Stimulated activated CD8-positive, alpha-beta memory T cell treated with anti-CD3 and anti-CD28 coated beads, Interleukin-15, amount 100 ng/mL, for 4 hours (primary cell): ENCODE measurements at places on chromosomes 11 and 22.

DNA sequence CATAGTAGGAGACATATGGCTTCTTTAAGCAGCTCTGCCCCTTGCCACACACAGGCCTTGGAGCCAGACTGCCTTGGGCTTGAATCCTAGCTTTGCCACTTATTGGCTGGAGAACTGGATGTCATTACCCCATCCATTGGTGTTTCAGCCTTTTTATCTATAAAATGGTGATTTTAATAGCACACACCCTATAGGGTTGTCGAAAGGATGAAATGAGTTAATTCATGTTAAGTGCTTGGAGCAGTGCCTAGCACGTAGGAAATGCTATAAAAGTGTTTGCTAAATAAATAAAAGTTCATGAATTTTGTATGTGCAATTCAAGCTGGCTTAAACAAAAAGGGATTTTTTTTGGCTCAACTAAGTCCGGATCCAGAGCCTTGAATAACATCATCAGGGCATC is 120.7 kb downstream of the TIMP3 start:
- no peak for DNase-seq

- DNase-seq, result no peak
Measured at GRCh38 chr11:8717876-8718753, 35.5 kb downstream of the RPL27A start.

- DNase-seq, result no peak
Measured at GRCh38 chr22:49281467-49282340, 546.0 kb downstream of the BRD1 start.

DNA sequence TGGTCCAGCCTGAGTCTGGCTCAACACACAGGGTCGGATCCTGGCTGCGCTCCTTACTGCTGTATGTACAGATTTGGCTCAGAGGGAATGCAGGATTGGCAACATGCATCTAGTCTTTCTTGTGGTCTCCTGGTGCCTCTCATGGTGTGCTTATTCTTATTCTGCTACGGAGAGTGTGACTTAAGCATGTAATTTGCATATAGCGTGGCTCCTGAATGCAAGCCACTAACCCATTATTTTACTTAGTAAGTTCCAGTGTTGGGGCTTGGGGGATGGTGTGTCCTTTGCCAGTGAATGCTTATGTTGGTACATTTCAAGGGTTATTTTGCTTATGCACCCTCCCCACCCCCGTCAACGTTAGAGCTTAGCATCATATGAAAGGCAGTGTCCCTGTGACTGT is 51.2 kb downstream of the PTPRJ start:
- DNase-seq, result no peak

GRCh38 chr11:16297332-16297731 is 59.0 kb downstream of the SOX6 start:
- DNase-seq, result no peak

GRCh38 chr11:32310214-32310601 is 125.1 kb downstream of the WT1 start:
- DNase-seq, result no peak

GRCh38 chr11:97158243-97158642 is 768.4 kb downstream of the JRKL start:
- no peak for DNase-seq

DNA sequence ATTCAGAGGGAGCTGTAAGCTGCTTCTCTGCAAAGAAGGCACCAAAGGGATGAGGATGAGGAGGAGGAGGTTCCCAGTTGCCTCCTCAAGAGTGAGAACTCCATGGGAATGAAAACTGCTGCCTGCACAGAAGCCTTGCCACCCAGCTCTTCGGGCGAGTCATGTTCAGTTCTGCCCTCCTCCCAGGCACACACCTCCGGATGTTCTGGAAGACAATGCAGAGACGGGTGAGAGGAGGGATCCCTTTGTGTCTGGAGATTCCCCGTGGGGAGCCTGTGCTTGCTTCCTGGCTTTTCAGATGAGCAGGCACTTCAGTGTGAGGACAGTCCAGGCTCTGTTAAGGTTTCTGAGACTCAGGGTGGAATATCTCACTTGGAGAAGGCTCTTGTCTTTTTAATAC is 295.6 kb downstream of the DDX10 start:
- no peak for DNase-seq

DNA sequence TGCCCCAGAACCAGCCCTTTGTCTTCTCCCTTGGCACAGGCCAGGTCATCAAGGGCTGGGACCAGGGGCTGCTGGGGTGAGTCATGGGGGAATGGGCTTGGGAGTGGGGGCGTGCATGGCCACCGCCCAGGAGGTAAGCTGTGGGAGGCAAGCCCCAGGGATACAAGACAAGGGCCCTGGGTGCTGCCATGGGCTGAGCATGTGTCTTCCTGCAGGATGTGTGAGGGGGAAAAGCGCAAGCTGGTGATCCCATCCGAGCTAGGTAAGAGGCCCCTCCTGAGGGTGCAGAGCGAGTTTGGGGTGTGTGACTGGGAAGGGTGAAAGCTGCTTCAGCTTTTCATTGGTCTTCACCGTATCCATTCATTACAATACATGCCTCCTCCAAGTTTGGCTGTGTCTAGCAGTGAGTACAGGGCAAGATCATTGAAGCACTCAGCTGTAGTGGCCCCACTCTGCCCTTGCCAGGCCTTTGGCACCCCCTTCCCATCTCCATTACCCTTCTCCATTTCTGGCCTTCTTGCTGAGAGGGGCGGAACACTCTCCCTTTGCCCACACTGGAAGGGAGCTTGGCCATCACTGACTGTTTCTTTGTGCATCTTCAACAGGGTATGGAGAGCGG is 2.5 kb downstream of the FKBP2 start:
- DNase-seq, result no peak

GRCh38 chr11:104895634-104896033 is 2.6 kb downstream of the CASP12 start:
- DNase-seq, result no peak

- DNase-seq, result no peak
Measured at GRCh38 chr11:77619576-77620198, 17.9 kb downstream of the CLNS1A start.

DNA sequence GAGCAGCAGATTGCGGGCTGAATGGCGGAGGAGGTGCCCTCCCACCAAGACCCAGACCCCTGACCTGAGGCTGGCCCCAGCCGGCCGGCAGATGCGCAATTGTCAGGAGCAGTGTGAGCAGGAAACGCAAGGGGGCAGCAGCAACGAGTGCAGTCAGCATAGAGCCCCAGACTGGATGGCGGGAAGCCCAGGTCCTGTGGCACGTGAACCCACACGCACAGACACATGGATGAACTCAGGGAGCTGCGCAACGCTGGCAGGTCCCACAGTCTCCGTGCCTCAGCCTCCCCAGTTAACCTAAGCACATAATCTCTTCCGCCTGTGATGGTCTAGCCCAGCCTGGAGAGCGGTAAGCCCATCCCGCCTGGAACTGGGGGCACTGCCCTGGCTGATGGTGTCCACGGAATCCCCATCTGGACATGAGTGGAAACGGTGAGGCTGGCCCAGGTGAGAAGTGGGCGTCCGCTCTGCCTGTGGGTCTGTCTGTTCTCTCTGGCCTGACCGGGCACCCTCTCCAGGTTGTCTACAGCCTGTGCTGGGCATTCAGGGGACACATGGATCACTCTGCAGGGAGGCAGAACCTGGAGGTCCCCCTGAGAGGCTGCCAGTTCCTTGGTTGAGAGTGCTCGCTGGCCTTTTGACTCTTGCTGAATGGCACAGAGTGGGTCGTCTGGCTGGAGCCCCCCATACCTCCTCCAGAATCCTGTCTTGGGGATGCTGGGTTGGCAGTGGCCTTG is 626 bp upstream of the TBX10 start:
- peak; percentile 30 for DNase-seq

DNA sequence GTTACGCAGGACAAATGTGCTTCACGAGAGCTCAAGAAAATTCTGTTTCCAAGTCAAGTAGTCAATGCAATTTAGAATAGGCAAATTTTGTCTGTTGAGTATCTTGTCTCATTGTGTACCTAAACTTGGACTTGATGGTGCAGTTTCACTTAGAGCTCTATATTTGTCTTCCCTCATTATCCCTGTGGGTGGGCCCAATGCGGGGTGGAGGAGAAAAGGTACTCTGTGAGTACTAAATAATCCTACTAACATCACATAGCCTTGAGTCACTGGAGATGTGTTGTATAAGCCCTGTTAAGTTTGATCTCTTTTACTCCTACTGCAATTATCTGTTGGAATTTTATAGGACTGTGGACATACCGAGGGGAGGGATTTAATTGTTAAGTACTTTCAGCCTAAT is 331.2 kb downstream of the METTL15 start:
- DNase-seq, result no peak

- no peak for DNase-seq
Measured at GRCh38 chr11:28760676-28761390, 652.6 kb downstream of the METTL15 start.

- DNase-seq, result no peak
Measured at GRCh38 chr22:30985561-30986208, 16.6 kb downstream of the TUG1 start.

- no peak for DNase-seq
Measured at GRCh38 chr11:17498058-17498457, 21.4 kb upstream of the ABCC8 start.

DNA sequence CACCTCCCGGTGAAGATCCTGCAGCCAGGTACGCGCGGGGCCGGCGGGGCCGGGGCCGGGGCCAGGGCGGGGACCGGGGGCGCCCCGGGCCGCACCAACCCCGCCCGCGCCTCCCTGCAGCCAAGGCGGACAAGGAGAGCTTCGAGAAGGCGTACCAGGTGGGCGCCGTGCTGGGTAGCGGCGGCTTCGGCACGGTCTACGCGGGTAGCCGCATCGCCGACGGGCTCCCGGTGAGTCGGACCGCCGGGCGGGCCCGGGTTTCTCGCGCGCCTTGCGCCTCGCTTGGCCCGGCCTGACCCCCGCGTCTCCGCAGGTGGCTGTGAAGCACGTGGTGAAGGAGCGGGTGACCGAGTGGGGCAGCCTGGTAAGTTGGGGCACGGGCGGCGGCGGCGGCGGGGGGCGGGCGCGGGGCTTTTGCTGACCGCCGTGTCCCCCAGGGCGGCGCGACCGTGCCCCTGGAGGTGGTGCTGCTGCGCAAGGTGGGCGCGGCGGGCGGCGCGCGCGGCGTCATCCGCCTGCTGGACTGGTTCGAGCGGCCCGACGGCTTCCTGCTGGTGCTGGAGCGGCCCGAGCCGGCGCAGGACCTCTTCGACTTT is 531 bp downstream of the PIM3 start:
- DNase-seq, result no peak

DNA sequence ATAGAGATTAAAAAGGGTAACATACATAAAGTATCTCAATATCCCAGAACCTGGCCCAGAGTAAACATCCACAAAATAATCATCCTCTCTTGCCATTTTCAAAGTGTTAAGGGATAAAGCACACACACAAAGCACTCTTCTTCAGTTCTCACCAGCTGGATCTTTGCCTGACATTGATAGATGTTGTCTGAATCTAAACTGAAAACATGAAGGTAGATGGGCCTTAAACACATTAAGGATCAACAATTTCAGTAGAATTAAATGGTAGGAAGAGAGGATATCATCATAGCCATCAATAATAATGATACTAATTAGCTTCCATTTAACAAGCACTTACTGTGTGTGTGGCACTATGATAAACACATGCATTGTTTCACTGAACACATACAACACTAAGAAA is 261.1 kb downstream of the OPCML start:
- no peak for DNase-seq

DNA sequence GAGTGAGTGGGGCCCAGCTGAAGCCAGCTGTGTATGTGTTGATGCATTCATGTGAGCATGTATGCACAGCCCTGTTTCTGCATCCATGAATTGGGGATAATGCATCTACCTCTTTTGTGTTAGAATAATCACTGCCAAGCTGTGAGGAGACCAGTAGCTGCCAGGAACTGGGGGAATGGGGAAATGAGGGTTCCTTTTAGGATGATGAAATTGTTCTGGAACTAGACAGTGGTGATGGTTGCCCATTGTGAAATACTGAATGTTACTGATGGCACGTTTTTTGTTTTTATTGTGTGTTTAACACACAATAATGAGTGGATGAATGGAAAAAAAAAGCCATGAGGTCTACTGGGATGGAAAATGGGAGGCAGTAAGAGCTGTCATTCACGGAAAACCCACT is 45.3 kb upstream of the WNT11 start:
- no peak for DNase-seq

DNA sequence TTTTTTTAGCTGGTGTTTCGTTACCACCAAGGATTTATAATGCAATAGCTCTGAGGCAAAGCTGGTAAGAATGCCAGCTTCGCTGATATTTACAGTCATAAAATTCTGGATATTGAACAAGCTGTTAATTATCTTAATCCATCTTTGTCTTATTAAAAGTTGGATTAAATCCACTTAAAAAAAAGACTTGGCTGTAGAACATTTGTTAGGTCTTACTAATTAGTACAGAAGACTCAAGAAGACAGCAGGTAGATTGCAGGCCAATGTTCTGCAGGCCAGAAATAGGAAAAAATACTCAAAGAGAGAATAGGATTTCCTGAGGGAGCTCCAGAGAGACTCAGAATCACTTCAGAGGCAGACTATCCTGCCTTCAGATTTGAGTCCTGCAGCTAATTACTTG is 7.5 kb downstream of the ROBO4 start:
- DNase-seq, result no peak

GRCh38 chr11:86798988-86799387 is 1.4 kb upstream of the PRSS23 start:
- DNase-seq, result no peak

- no peak for DNase-seq
Measured at GRCh38 chr11:76190376-76190775, 15.9 kb downstream of the WNT11 start.
